ENCODE measurements at places on chromosomes 12 and 14.

DNA sequence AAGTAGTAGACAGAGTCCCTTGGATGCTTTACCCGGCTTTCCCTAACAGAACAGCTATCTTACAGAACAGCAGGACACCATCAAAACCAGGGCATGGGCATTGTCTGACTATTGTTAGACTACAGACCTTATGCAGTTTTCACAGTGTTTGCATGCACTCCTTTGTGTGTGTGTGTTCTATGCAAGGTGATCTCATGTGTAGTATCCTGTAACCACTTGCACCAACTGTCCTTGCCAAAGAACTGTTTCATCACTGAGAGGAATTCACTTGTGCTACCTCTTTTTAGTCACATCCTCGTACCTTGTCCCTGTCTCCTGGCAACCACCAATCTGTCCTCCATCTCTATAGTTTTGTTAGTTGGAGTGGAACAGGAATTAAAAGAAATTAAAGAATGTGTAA is 183.6 kb upstream of the PZP start:
- DNase-seq: no peak

GRCh38 chr12:27330846-27331245 is 1.8 kb upstream of the BMAL2 start:
- no peak for DNase-seq

GRCh38 chr12:68420225-68421010 is 88.3 kb upstream of the MDM1 start:
- DNase-seq: no peak

DNA sequence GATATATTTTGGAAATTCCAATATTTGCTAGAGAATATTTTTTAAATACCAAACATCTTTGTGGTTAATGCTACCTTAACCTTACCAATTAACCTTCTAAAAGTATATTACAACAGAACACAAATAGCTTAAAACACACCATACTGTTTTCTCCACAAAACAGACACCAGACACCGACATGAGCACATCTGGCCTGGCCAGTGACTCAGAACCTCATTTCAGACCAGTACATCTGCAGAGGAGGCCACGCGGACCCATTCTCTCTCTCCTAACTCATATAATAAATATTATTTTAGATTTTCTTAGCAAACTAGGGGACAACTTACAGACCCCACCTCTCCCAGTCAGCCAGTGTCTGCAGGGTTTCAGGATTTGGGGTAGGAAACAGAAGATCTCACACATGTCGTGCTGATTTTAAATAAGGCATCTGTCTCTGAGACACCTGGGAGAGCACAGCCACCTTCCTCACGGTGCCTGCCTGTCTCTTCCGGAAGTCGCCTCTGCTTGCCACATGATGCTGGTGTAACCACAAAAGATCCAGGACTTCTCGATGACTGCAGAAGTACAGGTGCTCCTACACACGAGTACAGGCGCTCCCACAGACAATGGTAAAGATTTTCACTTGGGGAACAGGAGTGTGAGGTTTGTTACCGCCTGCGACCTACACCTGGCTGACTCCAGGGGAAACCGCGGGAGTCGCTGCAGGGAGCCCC is 9.7 kb upstream of the ANKLE2 start:
- DNase-seq: no peak

DNA sequence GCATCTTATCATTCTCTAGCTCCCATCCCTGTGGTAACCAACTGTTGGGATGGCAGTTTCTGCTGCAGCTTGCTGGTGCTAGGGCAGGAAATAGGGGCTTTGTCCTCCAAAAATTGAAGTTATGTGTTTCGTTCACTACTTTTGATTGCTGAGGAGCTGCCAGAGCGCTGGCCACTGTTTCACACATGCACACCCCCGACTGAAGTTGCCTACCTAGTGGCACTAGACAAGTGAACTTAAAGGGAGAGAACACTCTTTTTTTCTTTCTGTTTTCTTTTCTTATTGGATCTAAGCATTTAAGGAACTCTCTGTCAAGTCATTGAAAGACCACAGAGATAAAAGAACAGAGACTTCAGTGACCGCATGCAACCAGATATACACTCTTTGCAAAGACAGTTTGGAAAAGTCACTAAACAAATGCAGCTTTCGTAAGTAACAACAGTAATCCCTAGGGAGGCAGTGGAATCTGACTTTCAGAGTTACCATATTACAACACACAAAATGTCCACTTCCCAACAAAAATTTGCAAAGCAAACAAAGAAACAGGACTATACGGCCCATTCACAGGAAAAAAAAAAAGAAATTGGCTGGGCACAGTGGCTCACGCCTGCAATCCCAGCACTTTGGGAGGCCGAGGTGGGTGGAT is 12.0 kb downstream of the TFCP2 start:
- DNase-seq: no peak

DNA sequence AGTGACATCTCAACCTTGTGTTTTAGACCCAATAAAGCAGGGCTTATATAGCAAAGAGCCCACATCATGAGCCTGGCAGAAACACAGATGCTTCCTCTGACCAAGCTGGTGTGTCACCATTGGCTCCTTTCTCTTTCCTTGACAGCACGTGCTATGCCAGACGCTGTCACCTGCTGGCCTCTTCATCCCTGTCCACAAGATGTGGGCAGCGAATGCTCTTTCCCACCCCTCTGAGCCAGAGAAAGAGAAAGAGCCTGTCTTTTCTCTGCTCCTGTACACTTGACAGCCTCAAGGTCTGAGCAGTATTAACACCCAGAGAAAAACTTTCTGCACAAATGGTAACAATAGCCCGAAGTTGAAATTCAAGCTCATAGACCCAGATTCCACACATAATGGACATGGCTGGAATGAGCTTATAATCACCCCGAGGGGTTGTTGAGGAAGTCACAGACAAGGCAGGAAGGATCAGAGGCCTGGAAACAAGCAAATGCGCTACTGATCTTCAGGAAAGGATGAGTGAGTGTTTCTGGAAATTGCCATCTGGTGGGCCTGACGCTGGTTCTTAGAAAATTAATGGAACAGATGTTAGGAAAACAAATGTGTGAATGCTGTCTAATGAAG is 8.9 kb downstream of the TGFB3 start:
- DNase-seq: no peak

DNA sequence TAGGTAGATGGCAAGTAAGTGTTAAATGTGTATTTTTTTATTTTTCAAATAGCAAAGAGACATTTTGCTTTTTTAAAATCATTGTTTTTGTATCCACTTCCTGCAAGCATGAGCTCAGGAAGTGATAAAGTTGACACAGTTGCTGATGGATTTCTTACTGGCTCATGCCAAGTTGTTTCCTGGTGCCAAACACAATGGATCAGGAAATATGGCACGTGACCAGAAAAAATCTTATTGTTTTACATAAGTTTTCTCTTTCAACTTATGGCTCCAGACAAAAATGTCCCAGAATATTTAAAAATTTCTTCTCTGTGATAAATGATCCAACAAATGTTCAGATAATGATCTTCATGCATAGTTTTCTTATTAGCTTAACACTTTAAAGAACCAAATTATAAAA is 1279.1 kb upstream of the FLRT2 start:
- no peak for DNase-seq

DNA sequence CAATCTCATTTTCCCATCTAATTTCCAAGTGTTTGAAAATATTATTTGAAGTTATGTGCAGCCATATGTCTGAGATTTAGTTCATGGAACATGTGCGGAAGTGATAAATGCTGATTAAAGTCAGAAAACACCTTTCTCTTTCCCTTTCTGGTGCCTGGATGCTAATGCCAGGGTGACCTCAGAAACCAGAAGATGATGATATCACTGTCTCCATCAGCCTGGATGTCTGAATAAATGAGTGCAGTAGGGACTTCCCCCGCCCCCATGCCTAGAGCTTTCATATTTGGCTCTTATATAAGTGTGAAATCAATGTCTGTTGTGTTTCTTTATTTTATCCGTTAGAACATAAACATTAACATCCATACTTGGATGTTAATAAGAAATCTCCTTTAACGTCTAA is 261.9 kb upstream of the LRIG3 start:
- DNase-seq: no peak

Measured in H54 (cell line).